ENCODE measurements at places on chromosomes 7 and 10. TPM values are rescaled to one million over a fixed set of nuclear protein-coding genes. Genes with fewer than 3 reads are reported as not detected.

CACUL1 gene
- total RNA-seq: 31.4 TPM

EVX1 gene
- not detected for total RNA-seq

RAB19 gene
- not detected for total RNA-seq

ECHS1 gene
- 35.5 TPM for total RNA-seq

MOGAT3 gene
- not detected for total RNA-seq

SCIN gene
- 1.6 TPM for total RNA-seq

SPDYE2B gene
- total RNA-seq: not detected

LIPK gene
- total RNA-seq: not detected

OR2A7 gene
- total RNA-seq: not detected

SEC31B gene
- 3.7 TPM for total RNA-seq

JCAD gene
- 10.2 TPM for total RNA-seq

SLF2 gene
- 46.5 TPM for total RNA-seq

ATP6V0A4 gene
- 2.4 TPM for total RNA-seq

PLEKHS1 gene
- not detected for total RNA-seq

ANKRD61 gene
- under 0.01 TPM for total RNA-seq

ARMC10 gene
- 42.0 TPM for total RNA-seq

FAM25C gene
- not detected for total RNA-seq

MMRN2 gene
- total RNA-seq: 4.1 TPM

C10orf95 gene
- total RNA-seq: 0.82 TPM

Data from frontal cortex (tissue), 4 donors.